ENCODE measurements at places on chromosomes 11 and 22.

GRCh38 chr11:117917591-117918151 lies 11.5 kb downstream of the TMPRSS13 start:
- DNase-seq: no peak

DNA sequence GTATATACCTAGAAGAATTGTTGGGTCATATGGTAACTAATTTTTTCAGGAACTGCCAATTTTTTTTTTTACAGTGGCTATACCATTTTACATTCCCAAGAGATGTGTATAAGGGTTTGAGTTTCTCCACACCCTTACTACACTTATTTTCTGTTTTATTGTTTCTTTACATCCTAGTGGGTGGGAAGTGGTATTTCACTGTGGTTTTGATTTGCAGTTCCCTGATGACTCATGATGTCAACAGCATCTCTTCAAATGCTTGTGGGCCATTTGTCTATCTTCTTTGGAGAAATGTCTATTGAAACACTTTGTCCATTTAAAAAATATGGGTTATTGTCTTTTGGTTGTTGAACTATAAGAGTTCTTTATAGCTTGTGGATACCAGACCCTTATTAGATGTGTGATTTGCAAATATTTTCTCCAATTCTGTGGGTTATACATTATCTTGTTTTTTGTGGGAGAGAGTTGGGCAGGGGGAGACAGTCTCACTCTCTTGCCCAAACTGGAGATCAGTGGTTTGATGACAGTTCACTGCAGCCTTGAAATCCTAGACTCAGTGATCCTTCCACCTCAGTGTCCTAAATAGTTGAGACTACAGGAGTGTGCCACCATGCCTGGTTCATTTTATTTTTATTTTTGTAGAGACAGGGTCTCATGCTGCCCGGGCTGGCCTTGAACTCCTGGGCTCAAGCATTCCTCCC lies 30.3 kb upstream of the PISD start:
- DNase-seq: no peak

DNA sequence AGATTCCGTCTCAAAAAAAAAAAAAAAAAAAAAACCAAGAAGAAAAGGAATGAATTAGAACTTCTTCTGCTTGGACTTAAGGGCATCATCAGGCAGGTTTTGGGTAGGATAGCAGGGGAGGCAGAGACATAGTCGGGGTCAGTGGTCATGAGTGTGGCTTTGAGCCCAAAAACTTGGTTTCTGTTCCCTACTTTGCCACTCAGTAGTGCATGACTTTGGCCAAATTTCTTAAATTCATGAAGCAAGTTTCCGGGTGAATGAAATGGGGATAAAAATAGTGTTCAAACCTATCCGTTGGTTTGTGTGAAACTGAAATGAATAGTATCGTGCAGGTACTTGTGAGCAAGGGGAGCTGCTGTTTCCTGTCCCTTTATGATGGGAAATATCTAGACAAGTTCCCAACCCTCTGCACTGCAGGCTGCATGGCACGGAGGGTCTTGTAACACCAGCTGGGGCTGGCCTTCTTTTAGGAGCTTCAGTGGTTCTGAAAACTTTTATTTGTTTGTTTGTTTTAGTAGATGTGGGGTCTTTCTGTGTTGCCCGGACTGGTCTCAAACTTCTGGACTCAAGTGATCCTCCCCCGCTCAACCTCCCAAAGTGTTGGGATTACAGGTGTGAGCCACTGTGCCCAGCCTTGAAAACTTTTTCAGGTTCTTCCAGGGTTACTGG lies 18.4 kb downstream of the NEAT1 start:
- peak; percentile 72 for DNase-seq

- no peak for DNase-seq
Measured at GRCh38 chr22:32634421-32634981, 159.9 kb downstream of the FBXO7 start.

GRCh38 chr11:61887839-61888494 lies 3.4 kb downstream of the FADS3 start:
- DNase-seq: peak; percentile 94

DNA sequence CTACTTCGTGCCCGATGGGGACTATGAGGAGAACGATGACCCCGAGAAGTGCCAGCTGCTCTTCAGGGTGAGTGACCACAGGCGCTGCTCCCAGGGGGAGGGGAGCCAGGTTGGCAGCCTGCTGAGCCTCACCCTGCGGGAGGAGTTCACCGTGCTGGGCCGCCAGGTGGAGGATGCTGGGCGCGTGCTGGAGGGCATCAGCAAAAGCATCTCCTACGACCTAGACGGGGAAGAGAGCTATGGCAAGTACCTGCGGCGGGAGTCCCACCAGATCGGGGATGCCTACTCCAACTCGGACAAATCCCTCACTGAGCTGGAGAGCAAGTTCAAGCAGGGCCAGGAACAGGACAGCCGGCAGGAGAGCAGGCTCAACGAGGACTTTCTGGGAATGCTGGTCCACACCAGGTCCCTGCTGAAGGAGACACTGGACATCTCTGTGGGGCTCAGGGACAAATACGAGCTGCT lies 751 bp downstream of the FIBIN start:
- DNase-seq: no peak

DNA sequence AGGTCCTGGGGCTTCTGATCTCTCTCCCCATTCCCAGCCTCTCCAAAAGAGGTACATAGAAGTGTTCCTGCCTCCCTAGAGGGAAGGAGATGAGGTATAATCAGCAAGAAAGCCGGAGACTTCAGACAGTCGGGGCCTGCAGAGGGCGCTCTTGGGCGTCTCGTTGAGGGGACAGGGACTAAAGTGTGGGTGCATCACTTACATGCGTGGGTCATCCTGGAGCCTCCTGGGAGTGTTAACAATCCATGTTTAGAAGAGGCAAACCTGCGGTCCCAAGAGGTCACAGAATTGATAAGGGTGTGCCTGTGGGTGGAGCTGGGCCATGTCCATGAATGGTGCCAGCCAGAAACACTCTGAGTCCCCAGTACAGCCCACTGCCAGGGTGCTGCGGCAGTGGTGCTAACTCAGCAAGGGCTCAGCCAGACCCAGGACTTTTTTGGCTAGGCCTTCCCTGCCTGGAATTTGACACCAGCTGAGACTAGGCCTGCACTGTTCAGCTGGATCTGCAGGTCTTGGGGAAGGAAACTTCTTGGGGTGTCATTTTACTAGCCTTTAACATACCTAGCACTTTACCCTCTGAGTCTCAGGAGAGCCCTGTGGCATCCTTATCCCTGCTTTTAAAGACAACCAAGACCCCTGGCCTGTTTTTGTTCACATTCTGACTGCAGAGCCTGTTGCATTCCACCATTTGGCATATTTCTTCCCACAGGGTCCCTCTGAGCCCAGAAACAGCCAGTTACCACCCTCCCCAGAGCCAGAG lies 5.5 kb downstream of the YDJC start:
- peak; percentile 49 for DNase-seq

GRCh38 chr11:10581481-10582019 lies 13.1 kb upstream of the LYVE1 start:
- DNase-seq: no peak

GRCh38 chr11:111091321-111091938 lies 154.1 kb upstream of the POU2AF2 start:
- no peak for DNase-seq

GRCh38 chr22:29480512-29481264 lies 670 bp downstream of the NEFH start:
- DNase-seq: peak; percentile 22

GRCh38 chr11:129922674-129923073 lies 27.3 kb upstream of the NFRKB start:
- no peak for DNase-seq

GRCh38 chr11:32884023-32884422 lies 8.6 kb upstream of the QSER1 start:
- DNase-seq: no peak

DNA sequence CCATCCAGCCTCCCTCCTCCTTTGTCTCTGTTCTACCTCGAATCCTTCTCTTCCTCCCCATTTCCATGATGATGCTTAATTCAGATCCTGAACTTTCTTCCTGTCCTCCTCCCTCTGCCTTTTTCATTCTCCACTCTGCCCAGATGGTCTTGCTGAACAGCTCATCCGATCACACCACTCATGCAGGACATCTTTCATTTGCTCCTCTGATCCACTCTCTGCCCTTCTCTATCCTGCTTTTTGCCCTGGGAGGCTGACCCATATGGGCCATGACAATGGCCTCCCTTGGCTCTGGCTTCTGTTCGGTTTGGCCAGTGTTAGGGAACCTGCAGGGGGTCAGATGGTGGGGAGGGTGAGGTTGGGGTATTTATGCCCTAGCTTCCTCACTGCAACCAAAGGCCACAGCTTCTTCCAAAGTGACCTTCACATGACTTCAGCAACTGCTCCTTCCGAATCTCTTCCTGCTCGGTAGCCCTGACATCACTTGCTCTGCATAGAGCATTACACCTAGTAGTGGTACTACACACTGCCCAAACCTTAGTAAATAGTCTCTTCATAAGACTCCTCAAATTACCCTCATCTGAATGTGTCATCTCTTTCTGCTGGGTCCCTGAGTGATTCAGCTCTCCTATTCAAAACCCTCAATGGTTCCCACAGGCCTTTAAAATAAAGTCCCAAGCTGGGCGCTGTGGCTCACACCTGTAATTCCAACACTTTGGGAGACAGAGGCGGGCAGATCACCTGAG lies 32.7 kb upstream of the MICAL2 start:
- DNase-seq: no peak

DNA sequence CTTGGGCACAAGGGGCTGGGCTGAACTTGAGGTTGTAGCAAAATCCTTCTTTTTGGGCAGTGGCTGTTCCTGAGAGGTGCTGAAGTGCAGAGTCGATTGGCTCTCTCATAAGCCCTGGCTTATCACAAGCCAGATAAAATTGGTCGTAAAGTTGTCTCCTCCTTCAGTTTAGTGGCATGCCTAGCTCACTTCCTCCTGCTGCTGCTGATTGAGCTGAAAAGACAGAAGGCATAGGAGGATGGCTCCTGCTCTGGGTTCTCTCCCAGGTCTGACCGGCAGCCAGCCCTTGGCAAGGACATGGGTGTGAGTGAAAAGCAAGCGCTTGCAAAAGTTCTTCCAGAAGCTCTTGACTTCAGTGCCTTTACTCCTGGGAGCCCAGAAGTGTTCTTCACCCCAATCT lies 83.9 kb downstream of the LDLRAD3 start:
- no peak for DNase-seq

DNA sequence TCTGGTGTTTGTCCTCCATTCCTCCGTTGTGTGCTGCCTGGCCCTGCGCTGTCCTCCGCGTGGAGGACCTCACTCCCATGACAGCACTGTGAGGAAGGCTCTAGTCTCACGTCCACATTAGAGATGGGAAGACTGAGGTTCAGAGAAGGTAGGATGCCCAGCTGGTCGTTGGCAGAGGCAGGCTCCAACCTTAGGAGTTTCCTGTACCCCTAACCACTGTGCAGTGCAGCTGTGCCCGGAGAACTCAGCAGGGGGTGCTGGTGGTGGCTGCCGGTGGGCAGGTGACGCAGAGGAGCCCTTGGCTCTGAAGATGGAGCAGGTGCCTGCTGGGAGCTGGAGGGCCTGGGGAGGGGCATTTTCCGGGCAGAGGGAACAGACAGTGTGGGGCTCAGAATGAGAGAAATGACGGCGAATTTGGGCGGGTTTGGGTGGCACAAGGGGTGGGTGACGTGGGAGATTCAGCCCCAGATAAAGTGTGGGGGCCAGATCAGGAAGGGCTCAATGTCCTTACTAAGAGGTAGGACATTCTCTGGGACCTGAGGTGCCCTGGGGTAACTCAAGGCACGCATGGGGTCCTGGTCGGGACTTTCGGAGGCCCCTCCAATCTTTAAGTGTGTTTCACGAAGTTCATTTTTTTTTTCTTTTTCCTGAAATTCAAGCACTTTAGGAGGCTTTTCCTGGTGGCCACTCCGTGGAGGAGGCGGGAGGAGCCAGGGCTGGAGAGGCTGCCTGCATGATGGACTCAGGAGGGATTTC lies 535.0 kb downstream of the TBC1D22A start:
- no peak for DNase-seq

DNA sequence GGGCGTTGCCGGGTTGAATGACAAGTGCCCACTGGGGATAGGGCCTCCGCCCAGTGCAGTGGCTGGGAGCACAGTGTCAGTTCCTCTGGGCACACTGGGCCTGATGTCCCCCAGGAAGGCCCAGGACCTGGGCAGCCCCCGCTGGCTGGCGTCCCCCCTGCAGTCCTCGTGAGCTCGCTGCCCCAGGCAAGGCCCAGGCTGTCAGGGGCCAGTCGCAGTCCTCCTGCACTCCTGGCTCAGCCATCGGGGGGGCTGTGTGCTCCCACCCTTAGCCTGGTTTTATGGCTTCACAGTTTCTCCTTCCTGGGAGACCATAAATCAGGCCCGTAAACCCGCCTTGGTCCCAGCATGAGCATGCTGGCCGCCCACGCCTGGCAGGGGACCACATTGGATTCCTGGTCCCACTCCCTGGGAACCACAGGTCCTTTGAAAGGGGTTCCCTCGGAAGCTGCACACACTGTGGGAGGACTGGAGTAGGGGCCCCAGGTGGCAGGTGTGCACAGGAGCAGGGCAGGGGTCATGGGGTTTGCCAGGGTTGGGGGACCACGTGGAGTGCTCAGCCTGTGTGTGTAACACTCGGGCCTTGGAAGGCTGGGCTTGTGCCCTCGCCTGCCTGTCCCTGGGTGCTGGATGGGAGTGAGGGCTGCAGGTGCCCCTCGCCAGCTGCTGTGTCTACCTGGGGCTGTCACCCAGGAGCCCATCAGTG lies 113.6 kb downstream of the KCNQ1OT1 start:
- DNase-seq: no peak

DNA sequence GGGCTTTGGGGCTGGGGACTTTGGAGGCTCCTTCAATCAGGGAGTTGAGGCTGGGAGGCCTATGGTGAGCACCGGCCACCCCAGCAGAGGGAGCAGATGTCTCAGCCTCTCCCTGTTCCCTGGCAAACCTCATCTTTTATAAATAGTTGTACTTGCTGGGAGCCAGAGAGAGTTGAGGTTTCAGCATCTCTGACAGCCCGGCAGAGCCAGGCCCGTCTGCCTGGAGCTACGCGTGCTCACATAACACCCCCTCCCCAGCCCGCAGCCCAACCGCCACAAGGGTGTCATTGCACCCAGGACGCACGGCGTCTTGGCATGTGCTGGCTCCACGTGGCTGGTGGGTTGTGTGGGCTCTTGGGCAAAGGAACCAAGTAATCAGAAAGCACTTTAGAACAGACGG lies 127.1 kb downstream of the CHST1 start:
- no peak for DNase-seq

DNA sequence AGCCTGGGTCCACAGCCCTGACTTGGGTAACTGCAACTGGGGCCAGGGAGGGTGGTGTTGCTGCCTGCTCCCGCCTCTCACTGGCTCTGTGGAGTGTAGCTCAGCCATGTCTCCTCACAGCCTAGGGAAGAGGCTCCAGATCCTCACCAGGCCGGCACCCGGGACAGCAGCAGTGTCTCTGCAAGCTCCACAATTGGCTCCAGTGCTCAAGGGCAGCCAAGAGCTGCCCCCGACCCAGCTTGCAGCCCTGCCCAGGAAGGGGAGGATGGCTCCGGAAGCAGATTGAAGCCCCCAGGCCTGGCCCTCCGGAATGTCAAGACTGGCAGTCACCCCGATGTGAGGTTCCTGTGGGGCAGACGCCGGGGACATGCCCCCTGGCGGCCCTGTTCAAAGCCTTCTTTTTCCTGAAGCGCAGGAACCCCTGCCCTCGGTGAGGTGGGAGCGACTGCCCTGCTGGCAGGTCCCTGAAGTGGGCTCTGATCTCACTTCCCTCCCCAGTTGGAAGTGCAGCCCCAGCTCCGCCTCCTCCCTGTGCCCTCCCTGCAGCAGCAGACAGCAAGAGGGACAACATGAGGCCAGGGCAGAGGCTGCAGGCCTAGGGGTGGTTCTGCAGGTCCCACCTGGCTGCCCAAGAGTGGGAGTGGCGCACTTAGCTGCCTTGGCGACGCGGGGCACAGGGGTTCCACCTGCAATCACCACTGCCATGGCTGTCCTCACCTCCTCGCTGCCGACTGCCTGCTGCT lies 816.2 kb upstream of the LUZP2 start:
- no peak for DNase-seq

- no peak for DNase-seq
Measured at GRCh38 chr11:76495019-76495418, 50.2 kb downstream of the EMSY start.

Measured in fibroblast of gingiva (primary cell).